Cardiac septum (tissue), 1 donor: ENCODE measurements at places on chromosomes 16 and 17. TPM values are rescaled to one million over a fixed set of nuclear protein-coding genes. Genes with fewer than 3 reads are reported as not detected.

- no peak for DNase-seq
These were observed 51.5 kb downstream of the ENGASE start for GRCh38 chr17:79126139-79126538.

- DNase-seq = no peak
These were observed 199.5 kb upstream of the PMFBP1 start for GRCh38 chr16:72371307-72372086.

GRCh38 chr17:66493283-66494019 lies 191.0 kb downstream of the PRKCA start:
- no peak for DNase-seq

The RCVRN gene
- 0.70 TPM for total RNA-seq

DNA sequence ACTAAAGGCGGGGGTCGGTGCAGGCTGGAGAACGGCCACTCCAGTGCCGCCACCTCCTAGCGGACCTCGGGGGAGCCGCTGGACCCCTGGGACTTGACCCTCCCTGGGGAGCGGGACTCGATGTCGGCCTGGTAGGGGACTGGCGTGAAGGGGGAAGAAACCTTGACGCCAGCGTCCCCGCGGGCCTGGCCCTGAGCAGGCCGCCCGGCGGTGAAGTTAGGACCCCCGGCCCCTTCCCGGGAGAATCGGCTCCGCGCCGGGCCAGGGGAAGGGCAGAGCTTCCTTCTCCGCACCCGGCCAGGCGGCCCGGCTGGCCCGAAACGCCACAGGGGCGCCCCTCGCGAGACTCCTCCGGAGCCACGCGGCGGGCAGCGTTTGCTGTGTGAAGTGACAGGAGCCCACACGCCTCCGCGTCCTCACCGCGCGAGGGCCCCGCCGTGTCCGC lies 389 bp downstream of the DUS1L start:
- no peak for DNase-seq

The KDM6B gene
- 22.1 TPM for total RNA-seq
